ENCODE measurements at places on chromosomes 7 and 10.

DNA sequence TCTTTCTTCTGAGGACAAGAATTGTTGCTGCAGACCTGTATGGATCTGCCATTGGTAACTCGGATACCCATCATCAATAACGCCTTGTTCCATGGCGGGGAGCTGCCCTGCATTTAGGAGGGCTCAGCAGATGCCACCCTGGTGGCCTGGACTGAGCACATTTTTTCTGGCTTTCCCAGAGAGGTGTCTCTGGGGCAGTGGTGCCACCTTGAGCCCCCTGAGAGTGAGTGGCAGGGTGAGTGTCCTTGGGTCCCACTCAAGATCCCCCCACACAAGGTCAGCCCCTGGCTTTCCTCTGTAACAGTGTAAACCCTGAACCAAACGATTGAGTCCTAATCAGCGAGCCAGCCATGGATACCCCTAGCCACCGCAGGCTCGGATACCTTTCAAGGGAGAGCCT lies 258.6 kb downstream of the GLRX3 start:
- DNase-seq: no peak

DNA sequence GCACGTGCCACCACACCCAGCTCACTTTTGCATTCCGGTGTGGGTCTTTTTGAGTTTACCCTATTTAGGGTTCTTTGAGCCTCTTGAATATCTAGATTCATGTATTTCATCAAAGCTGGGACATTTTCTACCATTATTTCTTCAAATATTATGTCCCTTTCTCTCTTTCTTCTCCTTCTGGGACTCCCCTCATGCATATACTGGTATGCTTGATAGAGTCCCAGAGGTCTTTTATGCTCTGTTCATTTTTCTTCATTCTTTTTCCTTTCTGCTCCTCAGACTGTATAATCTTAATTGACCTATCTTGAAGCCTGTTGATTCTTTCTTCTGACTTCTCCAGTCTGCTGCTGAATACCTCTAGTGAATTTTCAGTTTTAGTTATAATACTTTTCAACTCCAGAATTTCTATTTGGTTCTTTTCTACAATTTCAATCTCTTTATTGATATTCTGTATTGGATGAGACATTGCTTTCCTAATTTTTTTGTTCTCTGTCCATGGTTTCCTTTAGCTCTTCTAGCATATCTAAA lies 9.1 kb upstream of the WAC start:
- no peak for DNase-seq

DNA sequence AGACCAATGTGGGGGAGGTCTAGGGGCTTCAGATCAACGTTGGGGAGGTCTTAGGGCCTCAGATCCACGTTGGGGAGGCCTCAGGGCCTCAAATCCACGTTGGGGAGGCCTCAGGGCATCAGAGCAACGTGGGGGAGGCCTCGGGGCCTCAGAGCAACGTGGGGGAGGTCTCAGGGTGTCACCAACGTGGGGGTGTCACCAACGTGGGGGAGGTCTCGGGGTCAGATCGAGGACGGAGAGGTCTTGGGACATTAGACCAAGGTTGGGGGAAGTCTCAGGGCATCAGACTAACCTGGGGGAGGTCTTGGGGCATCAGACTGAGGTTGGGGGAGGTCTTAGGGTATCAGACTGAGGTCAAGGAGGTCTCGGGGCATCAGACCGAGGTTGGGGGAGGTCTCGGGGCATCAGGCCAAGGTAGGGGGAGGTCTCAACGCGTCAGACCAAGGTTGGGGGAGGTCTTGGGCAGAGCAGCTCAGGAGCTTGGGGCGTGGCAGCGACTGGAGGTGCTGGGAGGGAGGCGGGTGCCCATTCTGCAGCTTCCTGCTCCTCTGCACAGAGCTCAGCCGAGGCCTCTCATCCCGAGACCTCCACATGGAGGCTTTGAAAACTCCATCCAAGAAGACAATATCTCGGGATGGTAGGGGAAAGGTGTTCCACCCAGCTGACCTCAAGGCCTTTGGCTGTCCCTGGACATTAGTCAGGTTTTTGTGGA lies 159.8 kb downstream of the WDR37 start:
- no peak for DNase-seq

DNA sequence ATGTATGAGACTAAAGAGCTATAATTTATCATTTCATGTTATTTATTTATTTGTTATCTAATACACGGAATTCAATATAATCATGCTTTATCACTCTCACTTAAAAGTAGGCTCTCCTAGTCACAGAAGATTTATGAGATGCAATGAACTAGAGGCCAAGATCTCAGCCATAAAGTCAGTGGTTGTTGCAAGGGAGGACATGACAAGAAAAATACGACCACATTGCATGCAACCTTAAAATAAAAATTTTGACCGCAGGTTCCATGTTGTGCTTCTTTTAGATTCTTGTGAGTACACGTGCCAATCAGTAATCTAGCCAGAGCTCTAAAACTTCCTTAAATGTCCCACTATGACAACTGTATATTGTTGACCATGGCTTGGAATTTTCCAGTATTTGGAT lies 75.9 kb upstream of the SP8 start:
- DNase-seq: no peak

DNA sequence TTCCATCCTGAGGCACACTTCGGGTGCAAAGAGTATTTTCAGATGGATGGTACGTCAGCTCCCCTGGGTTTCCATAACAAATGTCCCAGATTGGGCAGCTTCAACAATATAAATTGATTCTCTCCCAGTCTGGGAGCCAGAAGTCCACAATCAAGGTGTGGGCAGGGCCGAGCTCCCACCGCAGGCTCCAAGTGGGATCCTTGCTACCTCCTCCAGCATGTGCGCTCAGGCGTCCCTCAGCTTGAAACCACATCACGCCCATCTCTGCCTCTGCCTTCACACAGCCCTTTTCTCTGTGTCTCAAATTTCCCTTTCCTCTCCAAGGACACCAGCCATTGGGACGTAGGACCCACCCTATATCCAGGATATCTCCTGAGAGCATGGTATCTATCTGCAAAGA lies 153.5 kb downstream of the DIP2C start:
- no peak for DNase-seq

DNA sequence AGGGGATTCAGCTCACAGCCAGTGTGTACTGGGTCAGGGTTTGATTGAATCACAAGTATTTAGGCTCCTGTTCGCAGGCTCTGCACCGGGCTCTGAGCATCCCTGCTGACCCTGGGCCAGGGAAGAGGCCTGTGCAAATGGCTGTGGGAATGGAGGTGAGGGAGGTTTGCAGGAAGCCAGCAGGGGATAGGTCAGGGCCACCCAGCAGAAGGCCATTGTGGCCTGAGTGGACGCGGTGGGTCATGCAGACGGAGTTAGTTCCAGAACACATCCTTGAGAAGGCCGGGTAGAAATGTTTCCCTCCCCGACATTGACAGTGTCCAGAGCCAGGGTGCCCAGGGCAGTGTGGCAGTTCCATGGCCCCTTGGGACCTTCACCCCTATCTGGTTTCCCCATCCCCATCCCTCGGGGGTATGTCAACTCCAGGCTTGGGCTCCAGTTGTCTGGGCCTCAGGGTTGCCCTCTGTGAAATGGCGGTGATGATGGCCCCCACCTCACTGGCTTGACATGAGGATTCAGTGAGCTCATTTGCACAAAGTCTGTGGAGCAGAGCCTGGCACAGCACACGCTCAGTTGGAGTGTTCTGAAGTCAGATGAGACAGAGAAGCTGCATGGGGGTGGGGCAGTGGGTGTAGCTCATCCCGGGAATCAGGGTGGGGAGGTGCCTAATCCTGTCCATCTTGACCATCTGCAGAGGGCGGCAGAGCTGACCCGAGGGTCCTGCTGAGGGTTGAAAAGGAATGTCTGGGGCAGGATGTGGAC lies 107.6 kb downstream of the ADCY1 start:
- no peak for DNase-seq

- DNase-seq: no peak
Measured at GRCh38 chr7:64504581-64505120, 58.2 kb downstream of the ZNF680 start.

DNA sequence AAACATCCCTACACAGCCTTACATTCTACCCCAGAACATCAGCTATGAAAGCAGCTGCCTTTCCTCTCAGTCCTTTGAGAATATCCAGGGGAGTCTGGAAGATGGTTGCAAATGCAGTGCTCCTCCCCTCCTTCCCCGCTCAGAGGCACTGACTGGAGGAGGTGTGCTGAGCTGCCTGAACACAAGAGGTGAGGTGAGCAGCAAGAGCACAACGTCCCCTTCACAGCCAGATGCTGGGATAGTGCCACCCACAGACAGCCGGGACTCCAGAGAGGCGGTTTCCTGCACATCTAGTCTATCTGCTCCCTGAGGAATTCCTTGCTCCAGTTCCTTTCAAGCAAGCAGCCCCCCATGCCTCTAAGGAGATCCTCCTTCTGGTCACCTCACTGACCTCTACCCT lies 74.2 kb downstream of the EZH2 start:
- no peak for DNase-seq

DNA sequence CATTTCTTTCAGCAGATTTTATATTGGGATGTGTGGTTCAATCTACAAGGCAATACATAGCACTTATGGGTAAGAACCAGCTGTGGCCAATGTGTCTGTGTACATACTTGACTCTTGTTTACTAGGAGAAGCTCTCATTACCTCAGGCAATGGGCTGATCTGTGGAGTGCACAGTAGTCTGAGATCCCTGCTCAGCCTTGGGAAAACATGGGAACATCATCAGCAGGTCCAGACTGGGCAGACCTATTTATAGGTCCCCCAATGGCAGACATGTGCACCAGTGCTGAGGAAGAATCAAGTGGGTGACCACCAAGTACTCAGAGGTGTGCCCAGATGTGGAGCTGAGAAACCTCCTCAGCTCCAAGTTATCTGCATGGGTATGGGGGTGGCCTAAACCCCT lies 349.7 kb downstream of the KIF20B start:
- no peak for DNase-seq

GRCh38 chr7:127674361-127674760 lies 22.4 kb downstream of the SND1 start:
- DNase-seq: no peak

GRCh38 chr7:99139036-99139435 lies 4.9 kb downstream of the SMURF1 start:
- DNase-seq: no peak

GRCh38 chr10:15196021-15196834 lies 27.7 kb upstream of the NMT2 start:
- no peak for DNase-seq

- DNase-seq: no peak
Measured at GRCh38 chr7:129951226-129952085, 1.3 kb downstream of the UBE2H start.

DNA sequence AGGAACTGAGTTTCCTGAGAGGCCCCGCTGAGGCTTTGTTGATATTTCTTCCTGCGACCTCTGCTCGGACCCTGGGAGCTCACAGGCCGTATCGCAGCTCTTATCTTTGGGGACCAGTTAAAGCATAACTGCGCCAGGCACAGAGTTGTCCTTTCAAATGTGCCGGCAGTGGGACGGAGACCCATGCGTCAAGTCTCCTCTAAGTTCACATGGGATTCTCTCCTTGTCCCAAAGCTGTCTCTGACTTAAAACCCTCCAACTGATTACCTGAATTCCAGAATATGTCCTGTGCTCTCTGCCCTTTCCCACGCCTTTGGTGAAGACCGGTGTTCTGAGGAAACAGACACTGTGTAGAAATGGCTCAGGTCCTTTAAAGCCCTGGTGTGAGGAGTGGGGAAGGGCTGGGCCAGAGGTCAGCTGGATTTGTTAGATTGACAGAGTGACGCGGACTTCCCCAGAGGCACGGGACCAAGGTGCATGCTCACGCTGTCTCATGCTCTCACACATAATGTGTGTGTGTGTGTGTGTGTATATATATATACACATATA lies 169.8 kb downstream of the EGFR start:
- DNase-seq: no peak

DNA sequence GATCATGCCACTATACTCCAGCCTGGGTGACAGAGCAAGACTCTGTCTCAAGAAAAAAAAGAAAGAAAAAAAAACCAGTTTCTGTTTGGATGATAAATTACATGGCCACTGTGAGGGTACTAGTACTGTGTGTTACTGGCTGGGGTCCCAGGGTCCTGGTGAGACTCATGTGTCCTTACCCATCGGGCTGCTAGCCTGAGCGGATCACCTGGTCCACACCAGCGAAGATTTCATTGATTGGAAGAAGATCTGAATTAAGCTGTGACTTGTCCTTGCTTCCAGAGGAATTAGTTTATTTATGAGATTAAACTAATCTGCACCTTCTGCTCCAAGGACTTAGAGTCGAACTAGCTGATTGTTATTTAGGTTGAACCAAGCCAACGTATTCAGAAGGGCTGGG lies 40.0 kb upstream of the BAMBI start:
- no peak for DNase-seq

- DNase-seq: no peak
Measured at GRCh38 chr10:133035952-133036351, 51.8 kb upstream of the ADGRA1 start.

- no peak for DNase-seq
Measured at GRCh38 chr10:30645340-30645827, 15.8 kb upstream of the LYZL2 start.

DNA sequence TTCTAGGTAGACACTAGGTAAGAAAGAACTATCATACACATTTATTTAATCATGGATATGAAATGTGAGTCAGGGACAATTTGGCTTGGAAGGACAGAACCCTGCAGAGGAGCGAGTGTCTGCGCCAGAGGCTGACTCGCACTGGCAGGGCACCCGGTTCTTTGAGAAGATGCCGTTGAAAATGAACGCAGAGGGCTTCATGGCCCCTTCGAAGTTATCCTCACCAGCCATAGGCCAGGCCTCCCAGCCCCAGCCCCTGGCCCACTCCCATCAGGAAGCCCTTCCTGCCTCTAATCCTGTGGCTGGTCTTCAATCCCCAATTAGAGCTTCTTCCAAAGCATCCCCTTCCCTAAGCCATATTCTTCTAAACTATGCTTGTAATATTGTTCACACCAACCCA lies 239.8 kb downstream of the TCERG1L start:
- DNase-seq: no peak

DNA sequence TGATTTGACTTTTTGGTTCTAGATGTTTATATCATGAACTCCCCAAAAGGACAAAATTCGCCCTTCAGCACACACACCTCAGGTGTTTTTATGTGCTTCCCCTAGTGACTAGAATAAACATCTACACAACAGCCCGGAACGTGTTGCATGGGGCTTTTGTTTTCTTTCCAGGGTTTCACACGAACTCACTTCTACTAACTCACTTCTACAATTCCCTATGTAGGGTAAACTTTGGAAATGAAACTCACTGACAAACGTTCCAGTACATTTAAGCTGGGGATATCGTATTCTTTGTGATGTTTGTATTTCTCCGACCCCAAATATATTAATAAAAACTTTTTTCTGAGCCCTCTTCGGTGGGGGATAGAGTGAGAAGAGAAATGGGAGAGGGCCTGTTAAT lies 1.4 kb downstream of the TRA2A start:
- DNase-seq: peak; percentile 76

DNA sequence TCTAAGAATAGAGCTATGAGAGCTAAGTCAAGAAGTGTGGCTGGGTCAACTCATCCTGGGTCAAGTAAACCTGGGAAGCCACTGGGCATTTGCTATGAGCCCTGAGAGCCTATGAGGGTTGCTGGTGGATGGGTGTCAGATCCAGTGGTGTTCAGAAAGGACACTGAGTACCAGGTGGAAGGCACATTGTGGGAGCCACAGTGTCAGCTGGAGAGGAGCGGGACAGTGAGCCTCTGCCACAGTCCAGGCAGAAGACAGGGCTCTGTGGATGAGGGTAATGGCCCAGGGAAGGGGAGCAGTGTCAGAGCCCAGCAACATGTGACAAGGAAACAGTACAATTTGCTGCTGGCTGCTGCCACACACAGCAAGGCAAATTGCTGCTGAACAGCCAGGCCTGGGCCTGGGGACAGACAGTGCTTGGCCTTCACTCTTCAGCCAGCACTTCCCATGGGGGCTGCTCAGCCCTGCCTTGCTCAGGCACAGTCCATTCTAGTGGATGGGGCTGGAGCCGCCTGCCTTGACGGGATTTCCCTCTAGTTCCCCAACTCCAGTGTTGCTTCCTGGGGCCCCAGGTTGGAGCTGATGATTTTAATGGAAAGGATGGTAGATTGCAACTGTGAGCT lies 90.9 kb upstream of the CHST15 start:
- DNase-seq: no peak

Data from A549 (cell line).